Activated CD4-positive, alpha-beta T cell treated with anti-CD3 and anti-CD28 coated beads, Interleukin-2, amount 10 ng/mL, durations not matched to agents 24 days and 14 days (primary cell): ENCODE measurements at places on chromosomes 1 and 21. TPM values are rescaled to one million over a fixed set of nuclear protein-coding genes. Genes with fewer than 3 reads are reported as not detected.

- no peak for DNase-seq
These were observed 499 bp upstream of the TRAF5 start for GRCh38 chr1:211326140-211326527.

DNA sequence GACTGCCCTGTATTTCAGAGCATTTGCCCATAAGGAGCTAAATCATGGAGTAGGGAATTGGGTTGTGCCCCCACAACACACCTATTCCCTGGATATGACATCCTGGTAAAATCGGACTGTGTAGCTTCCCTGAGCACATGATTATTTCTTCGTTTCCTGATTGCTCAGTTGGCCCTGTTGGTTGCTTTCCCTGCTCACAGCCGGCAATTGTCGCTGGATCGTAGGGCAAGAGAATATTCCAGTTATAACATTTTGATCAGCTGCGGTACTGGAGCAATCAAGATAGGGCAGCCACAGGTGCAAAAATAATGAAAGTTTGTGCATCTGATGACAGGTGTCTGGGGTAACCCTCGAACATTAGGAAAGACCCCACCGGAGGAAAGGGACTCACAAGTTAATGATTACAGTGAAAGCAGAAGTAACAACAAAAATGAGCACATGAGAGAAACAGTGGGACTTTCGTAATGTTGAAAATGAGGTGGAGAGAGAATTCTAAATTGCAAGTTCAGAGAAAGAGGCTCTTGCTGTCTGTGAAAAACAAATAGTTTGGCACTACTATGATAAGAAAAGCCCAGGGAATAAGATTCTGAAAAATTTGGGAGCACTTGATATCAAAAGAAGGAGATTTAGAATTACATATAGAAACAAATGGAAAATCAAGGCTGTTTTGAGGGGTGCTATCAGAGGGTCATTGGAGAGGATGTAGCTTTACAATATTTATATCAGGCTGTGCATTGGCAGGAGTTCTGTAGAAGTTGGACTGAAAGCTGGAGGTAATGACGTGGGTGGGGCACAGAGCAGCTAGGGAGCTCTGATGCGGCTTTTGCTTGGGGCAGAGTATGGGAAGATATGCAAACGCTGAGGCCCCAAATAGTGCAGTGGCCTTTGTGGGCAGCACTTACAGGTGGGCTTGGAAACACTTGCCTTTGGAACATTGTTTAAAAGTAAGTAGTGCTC lies at the start of gene MAB21L3:
Gene MAB21L3, plus strand, starts transcription at position 833 of the 957 bp plus-strand sequence. CDS start 1,217 bp downstream, outside the sequence.
- no peak for DNase-seq

DNA sequence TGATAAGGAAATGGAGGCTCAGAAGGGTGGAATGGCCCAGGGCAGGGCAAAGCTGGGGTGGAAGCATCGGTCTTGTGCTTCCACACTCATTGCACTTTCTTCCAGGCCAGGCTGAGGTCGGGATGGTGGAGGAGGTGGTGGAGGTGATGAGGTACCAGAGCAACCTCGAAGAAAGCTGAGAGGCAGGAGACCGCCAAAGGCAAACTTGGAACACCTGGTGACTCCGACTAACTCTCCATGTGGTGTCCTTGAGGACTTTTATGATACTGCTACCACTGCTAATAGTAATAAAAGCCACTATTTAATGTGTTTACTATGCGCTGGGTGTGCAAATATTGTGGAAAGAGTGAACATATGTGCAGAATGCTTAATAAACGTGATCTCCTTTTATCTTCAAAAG lies 16.9 kb upstream of the BTG2 start:
- peak; percentile 71 for DNase-seq

The E2F2 gene
- 30.4 and 33.7 TPM in 2 replicates for total RNA-seq

The RERE gene
- 69.3 and 85.6 TPM in 2 replicates for total RNA-seq
